ENCODE measurements at places on chromosomes 3 and 15. TPM values are rescaled to one million over a fixed set of nuclear protein-coding genes. Genes with fewer than 3 reads are reported as not detected.

- H3K27me3 ChIP-seq: no peaks in the 10 kb centered on the region
- H3K27ac ChIP-seq: no peak overlapping the region
- no peaks in the 10 kb centered on the region for H3K36me3 ChIP-seq
- DNase-seq: no peak
- H3K4me3 ChIP-seq: no peak overlapping the region
Measured at GRCh38 chr3:67534594-67534993, 119.8 kb downstream of the SUCLG2 start.

- H3K27me3 ChIP-seq: no peaks in the 10 kb centered on the region
- no peaks in the 10 kb centered on the region for H3K36me3 ChIP-seq
- no peak for DNase-seq
- H3K4me1 ChIP-seq: no peaks in the 10 kb centered on the region
- peak overlapping the region; percentile 17 for H3K27ac ChIP-seq
Measured at GRCh38 chr15:92637626-92638025, 17.9 kb downstream of the FAM174B start.

GTF2E1 gene
- 32.2 TPM for total RNA-seq

- H3K27me3 ChIP-seq: no peaks in the 10 kb centered on the region
- no peak for DNase-seq
- no peak overlapping the region for H3K27ac ChIP-seq
- no peak overlapping the region for H3K4me3 ChIP-seq
- no peaks in the 10 kb centered on the region for H3K36me3 ChIP-seq
Measured at GRCh38 chr3:110579840-110580550, 491.6 kb upstream of the NECTIN3 start.

- H3K4me1 ChIP-seq: peaks cover 20% of the 10 kb centered on the region
- H3K27ac ChIP-seq: peak overlapping the region; percentile 84
- peak overlapping the region; percentile 87 for H3K4me3 ChIP-seq
- no peaks in the 10 kb centered on the region for H3K36me3 ChIP-seq
- no peak for DNase-seq
Measured at GRCh38 chr3:108221393-108221792, 831 bp downstream of the IFT57 start.

CCDC191 gene
- total RNA-seq: 3.3 TPM

- no peak for DNase-seq
- H3K36me3 ChIP-seq: no peaks in the 10 kb centered on the region
- no peak overlapping the region for H3K4me3 ChIP-seq
- H3K27ac ChIP-seq: no peak overlapping the region
- no peaks in the 10 kb centered on the region for H3K27me3 ChIP-seq
Measured at GRCh38 chr3:71341721-71342120, 241.8 kb downstream of the FOXP1 start.

GPR149 gene
- total RNA-seq: not detected

GRCh38 chr3:14124223-14124614 is 451 bp downstream of the CHCHD4 start:
- no peaks in the 10 kb centered on the region for H3K4me1 ChIP-seq
- DNase-seq: peak; percentile 89
- H3K27ac ChIP-seq: peak overlapping the region; percentile 94

- no peak overlapping the region for H3K4me3 ChIP-seq
- H3K4me1 ChIP-seq: no peaks in the 10 kb centered on the region
- H3K36me3 ChIP-seq: no peaks in the 10 kb centered on the region
- DNase-seq: no peak
Measured at GRCh38 chr3:120193554-120193953, 91.5 kb downstream of the GPR156 start.

GRCh38 chr3:69033470-69033869 is 18.7 kb downstream of the TMF1 start:
- no peaks in the 10 kb centered on the region for H3K4me1 ChIP-seq
- no peak for DNase-seq
- H3K27me3 ChIP-seq: no peaks in the 10 kb centered on the region

DNA sequence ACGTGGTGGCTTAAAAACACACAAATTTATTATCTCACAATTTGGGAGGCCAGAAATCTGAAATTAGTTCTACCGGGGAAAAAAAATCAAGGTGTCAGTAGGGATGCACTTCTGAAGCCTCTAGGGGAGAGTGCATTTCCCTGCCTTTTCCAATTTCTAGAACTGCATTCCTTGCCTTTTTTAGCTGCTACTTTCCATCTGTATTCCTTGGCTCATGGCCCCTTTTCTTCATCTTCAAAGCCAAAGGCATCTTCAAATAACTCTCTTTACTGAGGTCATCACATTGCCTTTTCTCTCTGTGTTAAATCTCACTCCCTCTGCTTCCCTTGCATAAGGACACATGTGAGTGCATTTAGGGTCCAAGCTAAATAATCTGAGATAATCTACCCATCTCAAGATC is 69.5 kb upstream of the NEO1 start:
- DNase-seq: no peak
- no peaks in the 10 kb centered on the region for H3K27me3 ChIP-seq
- H3K27ac ChIP-seq: no peak overlapping the region
- H3K4me3 ChIP-seq: no peak overlapping the region
- no peaks in the 10 kb centered on the region for H3K4me1 ChIP-seq
